Mesothelial cell of epicardium (in vitro differentiated cells): ENCODE measurements at places on chromosomes 3 and 15.

DNA sequence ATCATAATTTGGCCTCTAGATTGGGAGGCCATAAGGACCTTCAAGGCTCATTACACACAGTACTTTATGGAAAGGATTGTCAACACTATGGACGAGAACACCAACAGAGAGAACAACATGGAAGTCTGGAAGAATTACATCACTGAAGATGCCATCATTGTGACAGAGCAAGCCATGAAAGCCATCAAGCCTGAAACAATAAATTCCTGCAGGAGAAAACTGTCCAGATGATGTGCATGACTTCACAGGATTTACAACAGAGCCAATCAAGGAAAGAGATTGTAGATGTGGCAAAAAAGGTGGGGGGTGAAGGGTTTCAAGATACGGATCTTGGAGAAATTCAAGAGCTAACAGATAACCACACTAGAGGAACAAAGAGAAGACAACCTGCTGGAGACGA, 15.9 kb downstream of the IL17RB start:
- H3K4me3 ChIP-seq: no peak overlapping the region
- H3K27ac ChIP-seq: no peak overlapping the region
- no peaks in the 10 kb centered on the region for H3K27me3 ChIP-seq
- no peaks in the 10 kb centered on the region for H3K4me1 ChIP-seq
- peaks cover 40% of the 10 kb centered on the region for H3K36me3 ChIP-seq

- H3K27ac ChIP-seq: no peak overlapping the region
These were observed 226.4 kb downstream of the SI start for GRCh38 chr3:164851905-164852304.

GRCh38 chr3:2568156-2568555, 469.5 kb downstream of the CNTN4 start:
- no peak for DNase-seq
- H3K4me1 ChIP-seq: peaks cover 12% of the 10 kb centered on the region
- H3K27ac ChIP-seq: no peak overlapping the region
- H3K36me3 ChIP-seq: peaks cover 4% of the 10 kb centered on the region

DNA sequence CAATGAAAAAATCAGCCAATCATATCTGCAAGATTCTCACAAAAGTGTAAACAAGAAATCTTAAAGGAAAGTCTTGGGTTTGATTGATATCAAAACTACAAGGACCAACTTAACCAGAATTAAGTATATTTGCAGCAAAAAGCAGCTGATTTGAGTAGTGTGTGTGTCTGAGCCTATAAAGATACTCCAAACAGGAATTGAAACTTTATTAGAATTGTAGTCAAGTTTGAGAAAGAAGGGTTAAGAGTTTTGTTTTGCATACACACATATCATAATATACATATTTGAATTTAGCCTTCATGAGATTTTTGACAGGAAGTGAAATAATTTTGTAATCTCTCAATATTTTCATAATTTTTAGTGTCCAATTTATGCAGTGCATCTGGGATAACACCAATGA, 300.1 kb downstream of the NAALADL2 start:
- DNase-seq: no peak
- H3K27ac ChIP-seq: no peak overlapping the region
- H3K4me3 ChIP-seq: no peak overlapping the region
- H3K36me3 ChIP-seq: no peaks in the 10 kb centered on the region
- no peaks in the 10 kb centered on the region for H3K27me3 ChIP-seq

GRCh38 chr15:50164458-50164857, 17.5 kb upstream of the SLC27A2 start:
- no peaks in the 10 kb centered on the region for H3K27me3 ChIP-seq
- DNase-seq: no peak
- peaks cover 6% of the 10 kb centered on the region for H3K36me3 ChIP-seq
- H3K4me1 ChIP-seq: peaks cover 32% of the 10 kb centered on the region

DNA sequence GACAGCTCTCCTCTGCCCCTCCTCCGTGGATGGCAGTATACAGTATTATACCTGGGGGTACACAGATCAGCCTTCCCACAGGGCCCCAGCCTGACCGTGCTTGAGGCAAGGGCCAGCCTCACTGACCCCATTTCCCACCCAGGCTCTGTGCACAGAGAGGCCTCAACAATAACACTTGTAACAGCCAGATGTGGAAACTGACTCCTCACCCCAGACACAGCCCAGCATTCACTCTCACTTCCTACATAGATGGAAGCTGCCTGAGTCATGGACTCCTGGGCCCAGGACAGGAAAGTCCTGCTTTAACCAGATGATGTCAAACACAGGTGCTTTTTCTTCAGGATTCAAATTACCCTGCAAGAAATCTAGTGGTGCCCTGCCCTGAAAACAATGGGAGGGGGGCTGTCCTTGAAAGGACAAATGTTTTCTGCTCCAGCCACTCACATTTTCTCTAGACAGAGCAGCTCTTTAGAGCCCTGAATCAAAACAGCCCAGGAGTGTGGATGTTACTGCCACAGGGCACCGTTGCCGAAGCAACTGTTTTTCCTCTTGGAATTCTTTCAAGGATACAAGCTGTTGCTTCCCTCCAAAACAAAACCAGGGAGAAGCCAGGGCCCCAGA, 16.4 kb downstream of the CCDC12 start:
- peaks cover 8% of the 10 kb centered on the region for H3K36me3 ChIP-seq
- no peak overlapping the region for H3K4me3 ChIP-seq
- H3K27me3 ChIP-seq: no peaks in the 10 kb centered on the region
- H3K4me1 ChIP-seq: peaks cover 49% of the 10 kb centered on the region
- DNase-seq: no peak

DNA sequence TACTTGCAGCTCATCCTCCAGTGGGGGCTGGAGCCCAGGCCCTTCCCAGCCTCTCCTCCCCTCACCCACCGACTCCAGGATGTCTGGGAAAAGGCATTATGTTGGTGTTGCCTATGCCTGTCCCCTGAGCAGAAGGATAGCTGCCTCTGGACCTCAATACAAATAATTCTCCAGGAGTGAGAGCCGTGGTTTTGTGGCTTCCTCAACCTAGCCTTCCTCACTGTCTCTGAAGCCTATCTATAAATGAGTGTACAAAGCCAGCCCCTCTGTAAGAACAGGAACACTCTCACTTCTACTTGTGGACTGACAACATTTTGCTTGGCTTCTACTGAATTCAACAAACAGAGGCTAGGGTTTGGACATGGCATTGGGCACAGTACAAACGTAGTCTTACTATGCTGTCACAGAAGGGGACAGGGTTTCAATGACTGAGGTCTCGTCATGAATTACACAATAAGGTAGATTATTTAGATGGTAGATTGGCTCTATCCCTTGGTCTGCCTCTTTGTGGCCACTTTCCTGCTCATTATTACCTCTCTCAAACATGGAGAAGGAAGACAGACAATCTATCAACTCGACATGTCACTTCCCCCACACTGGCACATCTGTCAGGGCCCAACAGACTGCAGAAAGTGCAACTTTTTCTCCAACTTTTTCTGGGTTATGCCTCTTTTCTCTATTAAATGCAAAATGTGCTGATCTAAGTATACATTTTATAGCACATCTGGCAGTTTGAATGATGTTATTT, 82.8 kb upstream of the MEX3B start:
- no peak for DNase-seq
- H3K27me3 ChIP-seq: no peaks in the 10 kb centered on the region
- peak overlapping the region; percentile 65 for H3K27ac ChIP-seq
- no peak overlapping the region for H3K4me3 ChIP-seq
- peaks cover 6% of the 10 kb centered on the region for H3K36me3 ChIP-seq

GRCh38 chr3:155166441-155166840, 86.3 kb downstream of the MME start:
- H3K4me3 ChIP-seq: no peak overlapping the region
- no peak for DNase-seq
- H3K36me3 ChIP-seq: peaks cover 24% of the 10 kb centered on the region
- H3K27me3 ChIP-seq: no peaks in the 10 kb centered on the region

- DNase-seq: no peak
- peaks cover 8% of the 10 kb centered on the region for H3K27me3 ChIP-seq
- no peak overlapping the region for H3K4me3 ChIP-seq
These were observed 14.7 kb upstream of the KLHL40 start for GRCh38 chr3:42670670-42671069.
